ENCODE measurements at places on chromosomes 5 and 9.
A peak's percentile ranks its signal among the peaks of the same experiment; 100 is the strongest.

- DNase-seq: no peak
These were observed 244.3 kb downstream of the TAF11L14 start for GRCh38 chr5:17878541-17878940.

DNA sequence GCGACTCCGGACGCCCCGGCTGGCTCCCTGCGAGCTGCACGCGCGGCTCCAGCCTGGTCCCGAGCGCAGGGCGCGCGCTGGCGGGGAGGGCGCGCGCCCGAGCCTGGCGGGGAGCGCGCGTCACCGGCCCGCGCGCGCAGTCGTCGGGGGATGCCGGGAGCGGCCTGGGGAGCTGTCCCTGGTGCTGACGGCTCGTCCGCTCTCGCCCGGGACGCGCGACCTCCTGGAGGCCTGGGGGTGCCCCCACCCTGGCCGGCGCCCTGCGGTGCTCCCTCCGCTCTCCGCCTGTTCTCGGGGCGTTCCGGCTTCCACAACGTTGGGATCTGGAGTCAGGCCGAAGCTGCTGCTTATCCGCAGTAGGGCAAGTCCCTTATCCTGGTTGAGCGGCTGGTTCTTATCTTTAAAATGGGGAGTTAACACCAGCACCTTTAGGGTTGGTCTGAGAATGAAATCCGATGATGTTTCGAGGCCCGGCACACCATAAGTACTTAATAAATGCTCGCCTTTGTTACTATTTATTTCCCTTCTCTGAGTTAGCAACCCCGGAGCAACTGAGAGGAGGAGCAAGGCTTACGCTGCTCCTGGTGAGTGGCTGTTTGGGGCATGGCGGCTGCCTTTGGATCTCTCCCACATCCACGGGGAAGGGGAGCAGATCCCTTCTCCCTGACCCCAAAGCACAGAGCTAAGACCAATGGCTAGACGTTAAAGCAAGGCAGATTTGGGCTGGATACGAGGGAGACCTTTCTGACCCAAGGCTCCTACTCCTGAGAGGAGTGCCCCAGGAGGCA is at the start of gene FAM163B:
Gene FAM163B (minus strand): TSS at position 79 of the 788 bp plus-strand sequence. CDS start 29,166 bp downstream, outside the sequence.
- no peak for DNase-seq

DNA sequence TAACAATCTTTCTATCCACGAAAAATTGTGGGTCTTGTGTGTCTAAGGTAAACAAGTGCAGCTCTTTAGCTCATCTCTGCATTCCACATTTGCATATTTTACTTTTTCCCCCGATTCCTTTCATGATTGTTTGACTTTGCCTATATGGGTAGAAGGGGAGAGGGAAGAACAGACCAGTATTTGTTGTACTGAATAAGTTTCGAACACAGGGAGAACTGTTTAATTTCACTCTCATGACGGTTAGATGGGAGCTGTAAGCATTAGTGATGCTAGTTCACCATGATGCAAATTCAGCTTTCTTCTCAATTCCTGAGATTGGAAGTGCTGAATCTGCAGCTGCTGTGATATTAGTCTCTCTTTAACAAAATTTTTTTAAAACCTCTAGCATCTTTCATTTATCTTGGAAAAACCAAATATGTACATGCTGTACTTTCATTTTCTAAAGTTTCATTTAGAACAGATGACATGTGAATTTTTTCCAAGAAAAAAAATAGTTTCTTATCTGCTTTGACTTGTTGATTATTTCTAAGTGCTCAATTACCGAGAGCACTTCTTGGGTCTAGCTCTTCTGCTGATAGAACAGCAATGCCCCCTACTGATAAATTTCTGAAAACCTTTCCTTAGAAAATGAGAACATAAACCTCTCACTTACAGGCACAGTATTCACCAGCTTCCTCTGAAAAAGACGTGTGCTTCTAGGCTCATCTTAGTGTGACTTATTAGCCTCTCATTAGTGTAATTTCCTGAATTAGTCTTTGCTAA is 149.5 kb downstream of the BAAT start:
- DNase-seq: peak; percentile 35

DNA sequence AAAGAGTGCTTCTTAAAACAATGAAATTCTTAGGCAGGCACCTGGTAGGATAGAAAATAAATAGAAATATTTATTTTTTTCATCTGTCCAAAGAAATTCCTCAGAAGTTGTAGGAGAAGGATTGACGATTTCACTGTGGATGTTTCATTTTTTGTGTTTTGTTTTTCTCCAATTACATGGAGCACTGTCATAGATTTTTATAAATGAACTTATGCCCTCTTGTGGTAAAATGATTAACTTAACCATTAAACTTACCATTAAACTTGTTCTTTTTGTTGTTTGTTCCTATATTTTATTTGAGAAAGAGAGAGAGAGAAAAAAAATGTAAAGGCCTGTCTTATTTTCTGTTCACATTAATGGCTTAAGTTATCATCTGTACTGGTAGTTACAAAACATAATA is 339.2 kb downstream of the PRR16 start:
- DNase-seq: no peak

- DNase-seq: no peak
These were observed 4.8 kb downstream of the CD274 start for GRCh38 chr9:5455181-5455580.

DNA sequence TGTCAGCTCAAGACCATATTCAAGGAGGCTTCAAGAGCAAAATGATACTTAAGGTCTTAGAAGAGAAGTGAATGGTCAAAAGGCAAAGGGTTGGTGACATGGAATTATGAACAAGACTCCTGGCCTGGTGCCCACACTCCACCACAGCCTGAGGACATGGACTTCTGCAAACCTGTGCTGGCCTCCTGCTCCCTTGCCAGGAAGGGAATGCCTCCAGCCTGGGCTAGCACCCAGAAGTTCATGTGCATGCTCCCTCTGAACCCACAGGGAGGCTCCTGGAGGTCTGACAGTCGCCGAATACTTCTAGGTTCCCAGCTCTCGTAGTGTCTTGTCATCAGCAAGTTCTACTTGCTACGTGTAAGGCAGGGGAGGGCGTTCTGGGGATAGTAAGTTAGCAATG is 156.7 kb downstream of the FSTL4 start:
- no peak for DNase-seq

DNA sequence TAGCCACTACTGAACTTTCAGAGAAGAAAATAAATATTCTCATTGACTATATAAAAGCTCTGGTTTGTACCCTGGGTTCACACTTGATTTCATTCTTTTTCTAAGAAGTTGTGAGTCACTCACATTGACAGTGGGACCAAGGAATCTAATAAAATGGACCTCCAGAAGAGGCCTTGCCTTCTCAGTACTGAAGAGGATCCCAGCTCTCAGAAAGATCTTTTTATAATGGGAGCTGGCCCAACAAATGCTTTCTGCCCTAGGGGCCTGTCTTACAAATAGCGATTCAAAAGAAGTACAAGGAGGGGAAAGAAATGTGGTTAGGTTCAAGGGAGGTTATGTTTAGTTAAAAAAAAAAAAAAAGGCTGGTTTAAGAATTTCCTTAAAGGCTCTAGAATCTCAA is 237.9 kb downstream of the ISL1 start:
- no peak for DNase-seq

GRCh38 chr9:6938873-6939272 is 181.1 kb downstream of the KDM4C start:
- DNase-seq: no peak

- DNase-seq: no peak
These were observed 246.5 kb downstream of the DMRTA1 start for GRCh38 chr9:22693156-22693555.

DNA sequence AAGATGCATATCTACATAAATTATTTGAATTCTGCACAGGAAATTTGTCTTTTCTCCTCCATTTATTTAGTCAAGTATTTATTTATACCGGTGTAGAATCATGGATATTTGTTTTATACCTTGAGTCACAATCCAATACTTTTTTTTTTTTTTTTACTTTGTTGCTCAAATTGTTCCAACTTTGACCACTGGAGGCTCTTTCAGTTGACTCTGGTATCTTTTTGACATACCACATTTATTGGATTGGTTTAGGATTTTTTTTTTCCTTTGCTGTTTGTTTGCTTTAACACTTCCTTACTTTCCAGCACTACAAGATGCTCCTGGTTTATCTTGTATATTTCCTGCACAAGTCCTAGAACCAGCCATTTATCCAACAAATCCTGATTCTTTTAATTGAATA is 543.1 kb upstream of the RIOK2 start:
- DNase-seq: no peak

DNA sequence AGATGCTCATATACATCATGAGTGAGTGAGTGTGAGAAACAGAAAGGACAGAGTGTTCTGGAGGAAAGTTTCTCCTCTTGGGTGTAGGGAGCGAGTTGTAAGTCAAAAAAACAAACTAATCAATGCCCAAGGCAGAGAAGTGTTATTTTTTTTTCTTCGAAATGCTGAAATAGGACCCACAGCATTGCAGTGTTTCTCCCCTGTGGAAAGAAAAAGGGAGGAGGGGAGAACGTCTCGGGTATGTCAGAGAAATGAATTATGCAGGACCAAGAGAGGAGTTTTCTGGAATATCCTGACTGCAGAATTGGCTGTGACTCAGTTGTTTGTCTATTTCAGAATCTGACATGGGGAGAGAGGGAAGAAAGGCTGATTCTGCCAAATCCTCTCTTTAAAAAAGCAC is 337.9 kb upstream of the RFX3 start:
- DNase-seq: no peak

- DNase-seq: no peak
These were observed 77.0 kb downstream of the VCAN start for GRCh38 chr5:83548581-83548980.

- DNase-seq: no peak
These were observed 135.9 kb upstream of the ADAMTSL1 start for GRCh38 chr9:18338042-18338441.

DNA sequence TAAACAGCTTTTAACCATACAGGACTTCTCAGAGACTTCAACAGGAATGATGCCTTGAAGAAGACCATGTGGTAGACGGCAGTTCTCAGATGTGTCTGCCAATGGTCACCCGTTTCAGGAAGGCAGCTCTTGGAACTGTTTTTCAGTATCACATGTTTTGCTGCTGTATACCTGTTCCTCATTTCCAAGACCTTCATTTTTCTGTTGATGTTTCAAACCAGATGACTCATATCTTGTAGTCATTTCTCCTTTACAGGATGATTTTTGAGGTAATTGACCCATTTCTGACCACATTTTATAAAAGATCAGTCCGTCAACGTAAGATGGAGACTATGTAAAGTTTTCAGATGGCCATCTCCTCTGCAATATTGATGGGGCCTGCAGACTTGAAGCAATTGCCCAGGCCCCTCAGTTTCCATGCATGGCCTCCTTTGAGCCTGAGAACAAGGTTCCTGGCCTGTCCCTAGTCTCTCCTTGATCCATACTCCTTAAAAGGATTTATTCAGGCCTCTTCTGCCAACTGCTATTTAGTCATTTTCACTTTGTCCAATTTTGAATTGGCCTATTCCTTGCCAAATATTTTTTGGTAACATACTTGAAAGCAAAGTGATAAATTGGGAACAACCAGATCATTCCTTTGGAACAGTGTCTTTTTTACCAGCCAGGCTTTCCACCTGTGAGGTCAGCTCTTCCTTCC is 128.6 kb downstream of the PDZD2 start:
- no peak for DNase-seq

GRCh38 chr9:123425836-123426365 is 69.9 kb downstream of the CRB2 start:
- DNase-seq: no peak

DNA sequence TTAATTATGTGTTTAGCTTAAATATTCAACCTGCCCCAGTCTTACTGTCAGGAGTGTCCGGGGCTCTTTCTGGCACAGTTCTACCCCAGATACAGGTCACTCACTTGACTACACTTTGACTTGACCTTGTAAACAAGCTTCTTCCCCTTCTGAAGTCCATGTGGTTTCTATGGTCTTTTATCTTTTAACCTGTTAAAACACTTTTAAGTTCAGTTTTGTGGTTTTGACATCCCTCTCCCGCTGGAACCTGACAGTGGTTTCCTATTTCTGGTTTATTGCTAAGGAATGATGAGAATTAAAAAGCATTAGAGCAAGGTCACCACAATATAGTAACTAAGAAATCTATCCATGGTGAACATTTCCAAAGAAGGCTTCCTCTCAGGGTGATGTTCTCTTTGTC is 300.1 kb downstream of the TMEM167A start:
- DNase-seq: no peak

DNA sequence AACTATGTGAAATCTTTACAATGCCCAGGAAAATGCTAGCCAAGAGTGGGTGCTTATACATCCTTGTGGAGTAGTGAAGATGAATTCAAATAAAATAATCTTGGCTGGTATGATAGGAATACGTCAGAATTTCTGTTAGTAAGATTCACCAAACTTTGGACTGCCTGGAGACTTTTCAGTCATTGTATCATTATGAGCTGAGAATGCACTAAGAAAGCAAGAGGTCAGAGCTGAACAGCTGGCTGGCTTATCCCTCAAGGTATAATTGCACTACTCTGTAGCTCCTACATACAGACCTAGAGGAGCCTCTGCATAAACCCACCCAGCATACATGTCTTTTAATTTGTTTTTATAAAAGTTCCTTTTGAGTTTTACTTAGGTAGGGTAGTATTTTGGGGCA is 568.5 kb upstream of the RIOK2 start:
- DNase-seq: no peak

GRCh38 chr9:93596399-93596798 is 20.0 kb downstream of the PHF2 start:
- DNase-seq: no peak

DNA sequence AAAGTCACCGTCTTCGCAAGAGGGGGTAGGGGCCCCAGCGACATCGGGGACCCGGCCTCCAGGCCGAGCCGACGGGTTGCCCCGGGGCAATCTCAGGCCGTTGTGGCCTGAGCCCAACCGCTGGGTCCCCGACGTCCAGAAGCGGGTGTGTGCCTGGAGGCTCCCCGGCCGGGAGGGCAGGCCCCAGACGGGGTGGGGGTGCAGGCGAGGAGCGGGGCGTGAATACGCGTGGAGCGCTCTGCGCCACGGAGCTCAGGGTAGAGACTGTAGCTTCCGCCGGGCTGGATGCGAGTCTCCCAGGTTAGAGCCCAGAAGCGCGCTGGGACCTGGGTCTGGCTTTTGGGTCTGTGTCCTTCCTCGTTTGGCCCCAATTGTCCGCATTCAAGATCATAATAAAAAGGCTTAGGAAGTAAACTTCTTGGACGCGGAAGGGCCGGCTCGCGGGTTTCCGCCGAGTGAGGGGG is 3.5 kb downstream of the BARX1 start:
- DNase-seq: no peak

- DNase-seq: no peak
These were observed 29.9 kb downstream of the GLT6D1 start for GRCh38 chr9:135609366-135609955.

- DNase-seq: no peak
These were observed 13.1 kb downstream of the CENPH start for GRCh38 chr5:69202497-69202896.

DNA sequence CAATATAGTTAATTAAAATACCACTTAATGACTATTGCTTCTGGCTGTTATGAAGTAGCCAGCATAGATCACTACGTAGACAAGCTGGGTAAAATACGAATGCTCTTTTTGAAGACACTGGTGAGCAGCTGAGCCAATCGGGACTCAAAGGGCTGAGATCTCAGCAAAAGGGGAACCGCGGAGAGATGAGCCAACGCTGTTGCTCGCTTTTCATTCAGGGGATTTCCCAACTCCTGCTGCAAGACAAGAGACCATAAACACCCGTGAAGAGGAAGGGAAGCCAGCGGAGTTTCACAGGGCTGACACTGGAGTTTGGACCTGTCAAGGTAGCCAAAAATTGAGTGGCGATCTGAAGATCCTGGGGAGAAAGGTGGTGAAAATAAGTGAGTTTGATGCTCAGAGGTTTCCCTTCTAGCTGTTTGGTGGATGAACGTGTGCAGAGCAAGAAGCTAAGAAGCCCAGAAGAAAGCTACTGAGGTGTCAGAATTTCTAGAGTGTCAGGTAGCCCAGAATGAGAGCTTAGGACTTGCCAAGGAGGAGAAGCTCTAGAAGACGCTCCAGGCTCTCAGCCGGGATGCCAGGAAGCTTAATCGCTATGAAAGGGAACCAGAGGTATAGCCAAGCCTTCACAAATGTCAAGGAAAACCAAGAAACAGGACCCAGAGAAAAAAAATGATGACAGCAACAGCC is 79.6 kb upstream of the RNU6ATAC start:
- no peak for DNase-seq

Measured in NCI-H748 treated with DMSO at 0.1 percent for 48 hours (cell line).